ENCODE measurements at places on chromosomes 7 and 10. TPM values are rescaled to one million over a fixed set of nuclear protein-coding genes. Genes with fewer than 3 reads are reported as not detected.

The PTF1A gene
- not detected for total RNA-seq

The EPO gene
- not detected for total RNA-seq

The MEOX2 gene
- total RNA-seq: not detected

DNA sequence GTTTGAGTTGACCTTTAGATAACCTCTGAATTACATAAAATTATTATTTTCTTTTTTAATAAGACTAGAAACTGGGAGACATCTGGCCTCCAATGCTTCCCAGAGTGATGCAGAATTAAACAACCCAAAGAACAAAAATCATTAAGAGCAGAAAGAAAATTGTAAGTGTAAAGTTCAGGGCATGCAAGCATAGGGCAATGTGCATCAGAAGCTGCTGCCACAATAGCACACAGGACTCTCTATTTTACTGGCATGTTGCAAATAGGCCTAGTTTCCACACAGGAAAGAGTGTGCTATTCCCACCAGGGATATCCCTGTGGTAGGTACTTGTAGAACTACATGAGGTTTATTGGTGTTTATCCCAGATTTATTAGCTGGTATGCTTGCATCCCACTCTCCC is 20.5 kb upstream of the STEAP2 start:
- DNase-seq: no peak

DNA sequence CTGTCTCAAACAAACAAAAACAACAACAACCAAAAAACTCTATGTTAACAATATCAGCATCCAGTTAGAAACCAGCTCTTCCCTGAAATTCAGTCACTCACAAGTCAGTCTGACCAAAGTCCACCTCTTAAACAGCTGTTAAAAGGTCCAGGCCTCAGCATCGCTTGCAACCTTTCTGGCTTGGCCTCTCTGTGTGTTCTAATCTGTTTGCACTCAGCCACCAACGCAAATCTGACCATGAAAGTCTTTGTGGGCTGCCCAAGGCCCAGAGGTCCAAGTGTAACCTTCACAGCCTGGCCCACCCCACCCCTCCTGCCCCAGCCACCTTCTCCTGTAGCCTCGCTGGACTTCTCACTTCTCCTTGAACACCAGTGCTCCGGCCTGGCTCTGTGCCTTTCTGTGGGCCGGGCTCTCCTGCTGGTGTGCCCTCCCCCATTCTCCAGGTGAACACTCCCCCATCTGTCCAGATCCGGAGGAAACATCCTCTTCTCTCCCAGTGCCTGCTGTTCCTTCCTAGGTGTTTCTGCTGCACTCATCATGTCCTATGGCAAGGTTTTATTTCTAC is 72.2 kb upstream of the EFCAB10 start:
- no peak for DNase-seq
